ENCODE measurements at places on chromosomes 2 and 18.
A peak's percentile ranks its signal among the peaks of the same experiment; 100 is the strongest.

- no peak for DNase-seq
Observed at GRCh38 chr2:235591231-235591730, 97.4 kb downstream of the AGAP1 start.

DNA sequence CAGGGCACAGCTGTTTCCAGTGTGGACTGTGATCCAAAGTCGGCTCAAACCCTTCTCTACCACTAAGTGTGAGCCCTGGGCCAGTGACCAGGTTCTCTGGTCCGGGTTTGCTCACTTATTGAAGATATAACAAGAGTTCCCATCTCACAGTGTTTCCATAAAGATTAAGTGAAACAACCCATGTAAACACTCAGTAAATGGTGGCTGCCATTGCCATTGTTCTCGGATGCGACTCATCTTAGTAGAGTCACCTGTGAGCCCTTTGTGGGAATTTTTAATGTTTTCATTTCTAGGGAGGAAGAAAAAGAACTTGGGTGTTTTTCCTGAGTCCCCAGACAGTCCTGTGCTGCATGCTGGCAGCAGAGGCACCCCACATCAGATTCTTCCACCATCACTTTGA is 53.4 kb downstream of the TPGS2 start:
- no peak for DNase-seq

GRCh38 chr2:55838653-55839052 is 84.9 kb downstream of the EFEMP1 start:
- DNase-seq, result no peak

DNA sequence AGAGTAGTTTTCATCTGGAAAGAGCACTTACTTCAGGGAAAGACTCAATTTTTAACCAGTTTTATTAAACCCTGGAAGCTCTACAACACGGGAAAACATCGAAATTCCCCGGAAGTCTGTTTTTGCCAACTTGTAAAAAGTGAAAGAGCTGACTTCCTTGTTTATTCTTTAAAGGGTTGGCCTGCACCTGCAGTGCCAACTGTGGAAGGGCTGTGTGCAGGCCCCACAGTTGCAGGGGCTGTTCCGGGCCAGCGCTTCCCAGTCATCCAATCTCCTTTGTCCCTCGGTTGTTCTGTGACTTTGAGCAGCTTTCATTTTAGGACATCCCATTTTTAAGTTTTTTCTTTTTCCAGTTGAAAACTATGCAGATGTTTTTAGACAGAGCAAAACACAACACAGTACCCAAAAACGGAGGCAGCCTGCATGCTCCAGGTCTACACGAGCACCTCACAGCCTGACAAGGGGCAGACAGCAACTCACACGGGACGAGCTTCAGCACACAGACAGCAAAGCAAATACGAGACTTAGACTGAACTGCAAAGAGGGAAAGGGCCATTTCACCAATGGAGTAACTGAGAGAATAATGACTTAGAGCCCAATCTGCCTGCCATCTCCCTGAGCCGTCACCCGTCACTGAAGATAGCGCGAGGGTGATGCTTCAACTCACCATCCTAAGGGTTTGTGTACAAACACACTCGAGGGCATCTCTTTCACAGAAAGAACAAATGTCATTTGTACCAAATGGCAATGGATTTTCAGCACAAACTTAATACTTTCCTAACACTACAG is 70.6 kb downstream of the EMILIN2 start:
- DNase-seq, result peak; percentile 60

GRCh38 chr2:231764124-231764523 is 17.0 kb downstream of the PDE6D start:
- no peak for DNase-seq

- DNase-seq, result no peak
Observed at GRCh38 chr18:79336556-79337142, 59.1 kb upstream of the NFATC1 start.

- DNase-seq, result no peak
Observed at GRCh38 chr2:3482363-3482821, 36.9 kb downstream of the ADI1 start.

GRCh38 chr2:238527565-238527964 is 100.8 kb downstream of the ASB1 start:
- no peak for DNase-seq

GRCh38 chr2:70557171-70557838 is 3.7 kb upstream of the TGFA start:
- DNase-seq, result no peak

DNA sequence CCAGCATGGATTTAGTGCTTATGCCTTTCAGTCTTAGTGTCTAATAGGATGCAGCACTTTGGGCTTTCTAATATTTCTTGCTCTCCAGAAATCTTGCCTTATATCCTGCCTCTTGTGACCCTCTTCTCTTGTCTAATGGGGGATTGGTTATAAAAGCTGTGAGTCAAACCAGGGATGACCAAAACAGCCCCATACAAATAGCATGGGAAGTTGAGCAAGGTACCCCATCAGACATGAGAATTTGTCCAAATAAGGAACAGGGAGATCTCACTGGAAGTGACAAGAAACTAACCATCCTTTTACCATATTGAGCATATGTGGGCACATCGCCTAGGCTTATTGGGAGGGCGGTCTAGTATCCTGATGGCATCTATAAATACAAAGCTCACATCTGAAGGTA is 78.8 kb upstream of the BZW1 start:
- no peak for DNase-seq

GRCh38 chr2:215697496-215697895 is 261.6 kb upstream of the FN1 start:
- no peak for DNase-seq

GRCh38 chr18:21073180-21073579 is 38.4 kb downstream of the ROCK1 start:
- peak; percentile 5 for DNase-seq

DNA sequence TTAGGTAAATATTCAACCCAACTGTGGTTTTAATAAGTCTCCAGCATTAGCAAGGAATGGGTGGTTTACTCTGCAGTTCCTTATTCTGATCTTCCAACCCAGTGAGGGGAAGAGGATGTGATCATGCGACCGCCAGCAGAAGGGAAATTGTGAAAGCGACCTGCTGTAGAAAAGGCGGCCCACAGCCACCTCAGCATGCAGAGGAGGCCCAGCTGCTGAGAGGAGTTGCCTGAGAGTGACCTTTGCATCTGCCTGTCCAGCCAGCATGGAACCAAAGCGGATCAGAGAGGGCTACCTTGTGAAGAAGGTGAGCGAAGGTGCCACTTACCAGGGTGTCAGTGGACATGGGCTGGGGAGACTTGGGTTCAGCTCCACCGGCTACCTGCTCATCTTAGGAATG is at the start of gene PLEK:
PLEK (plus strand) TSS at position 196 of the 400 bp plus-strand sequence; CDS start at position 266, 70 bp downstream.
- DNase-seq, result peak; percentile 83

DNA sequence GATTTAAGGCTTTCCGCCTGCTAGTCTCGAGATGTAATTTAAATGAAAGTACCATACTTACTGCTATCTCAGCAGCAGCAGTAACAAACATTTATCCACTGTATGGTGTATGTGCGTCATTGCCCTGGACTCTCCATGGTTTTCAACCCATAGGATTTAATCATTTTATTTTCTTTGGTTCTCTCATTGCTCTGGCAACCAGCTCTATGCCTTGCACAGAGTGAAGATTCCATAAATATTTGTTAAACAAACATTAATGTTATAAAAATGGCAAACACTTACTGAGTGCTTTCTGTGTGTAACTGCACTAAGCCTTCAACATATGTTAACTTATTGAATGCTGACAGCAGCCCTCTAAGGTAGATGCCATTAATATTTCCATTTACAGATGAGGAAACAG is 1.3 kb upstream of the LMAN1 start:
- no peak for DNase-seq

DNA sequence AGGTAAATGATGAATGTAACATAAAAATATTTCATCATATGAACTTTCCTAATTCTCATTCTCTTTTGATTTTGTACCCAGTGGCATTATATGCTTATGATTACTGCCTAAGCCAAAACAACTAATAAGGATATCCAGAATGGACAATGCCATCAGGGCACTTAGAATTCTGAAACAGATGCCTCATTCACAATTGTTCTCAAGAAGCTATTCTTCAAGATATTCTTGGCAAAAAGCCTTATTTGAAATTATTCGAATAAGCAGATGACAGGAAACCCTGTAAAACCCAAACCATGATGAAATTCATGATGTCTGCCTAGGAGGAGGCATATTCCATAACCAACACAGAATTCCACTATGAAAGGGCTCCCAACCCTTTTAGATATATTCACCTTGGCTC is 353.2 kb upstream of the TRIB2 start:
- DNase-seq, result no peak

GRCh38 chr2:222899413-222900181 is 38.8 kb downstream of the ACSL3 start:
- no peak for DNase-seq

- DNase-seq, result no peak
Observed at GRCh38 chr18:34039611-34040010, 185.1 kb downstream of the NOL4 start.

GRCh38 chr2:190005513-190005912 is 57.0 kb downstream of the MSTN start:
- no peak for DNase-seq

DNA sequence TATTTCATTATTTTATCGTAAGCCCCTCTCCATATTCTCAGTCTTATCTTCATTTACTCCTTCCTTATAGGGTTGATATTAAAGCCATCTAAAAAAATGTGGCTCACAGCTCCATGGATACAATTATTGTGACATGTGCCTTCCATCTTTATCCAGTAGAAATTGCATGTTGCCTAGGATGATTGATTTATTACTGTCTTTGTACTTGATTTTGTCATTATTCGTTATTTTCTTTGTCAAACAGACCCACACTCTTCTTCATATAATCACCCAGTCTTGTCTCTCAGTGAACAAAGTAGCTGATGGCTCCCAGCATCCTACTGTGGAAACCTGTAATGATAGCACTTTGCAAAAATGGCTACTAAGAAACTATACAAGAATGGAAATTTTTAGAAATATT is 252.2 kb upstream of the KCNJ3 start:
- DNase-seq, result no peak

- no peak for DNase-seq
Observed at GRCh38 chr18:42606886-42607495, 508.5 kb downstream of the RIT2 start.

- no peak for DNase-seq
Observed at GRCh38 chr18:22412176-22412911, 5.4 kb downstream of the CTAGE1 start.

DNA sequence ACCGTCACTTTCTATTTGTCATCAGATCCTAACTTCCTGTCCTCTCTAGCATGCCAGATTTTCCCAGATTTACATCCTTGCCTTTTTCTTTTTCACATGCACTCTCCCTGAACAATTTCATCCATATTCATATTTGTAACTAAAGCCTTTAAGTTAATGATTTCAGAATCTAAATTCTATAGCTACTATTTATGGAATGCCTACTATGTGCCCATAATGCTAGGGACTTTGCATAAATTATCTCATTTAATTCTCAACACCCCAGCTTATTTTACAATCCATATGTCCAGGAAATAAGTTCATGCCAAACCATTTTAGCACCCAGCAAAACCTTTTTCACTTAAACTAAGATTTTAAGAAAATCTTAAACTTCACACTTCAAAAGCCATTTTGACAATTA is 531.9 kb downstream of the NUP35 start:
- no peak for DNase-seq

DNA sequence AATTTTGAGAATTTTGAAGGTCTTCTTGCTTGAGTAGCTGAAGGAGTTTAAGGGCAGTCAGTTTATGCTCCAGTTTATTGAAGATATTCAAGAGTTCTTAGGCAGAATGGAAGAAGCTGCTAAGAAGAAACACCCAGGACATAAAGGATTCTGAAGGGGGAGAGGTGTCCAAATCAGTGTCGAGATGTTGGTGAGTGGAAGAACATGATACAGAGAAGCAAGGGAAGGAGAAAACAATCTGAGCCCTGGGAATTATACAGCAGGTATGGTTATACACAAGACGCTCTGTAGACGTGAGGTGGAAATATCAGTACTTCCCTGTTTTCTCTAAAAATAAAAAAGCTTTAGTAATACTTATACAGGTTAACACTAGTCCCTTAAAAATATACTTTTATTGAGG is 60.1 kb downstream of the CLIP4 start:
- no peak for DNase-seq

- no peak for DNase-seq
Observed at GRCh38 chr2:235005603-235006259, 53.9 kb downstream of the SH3BP4 start.

DNA sequence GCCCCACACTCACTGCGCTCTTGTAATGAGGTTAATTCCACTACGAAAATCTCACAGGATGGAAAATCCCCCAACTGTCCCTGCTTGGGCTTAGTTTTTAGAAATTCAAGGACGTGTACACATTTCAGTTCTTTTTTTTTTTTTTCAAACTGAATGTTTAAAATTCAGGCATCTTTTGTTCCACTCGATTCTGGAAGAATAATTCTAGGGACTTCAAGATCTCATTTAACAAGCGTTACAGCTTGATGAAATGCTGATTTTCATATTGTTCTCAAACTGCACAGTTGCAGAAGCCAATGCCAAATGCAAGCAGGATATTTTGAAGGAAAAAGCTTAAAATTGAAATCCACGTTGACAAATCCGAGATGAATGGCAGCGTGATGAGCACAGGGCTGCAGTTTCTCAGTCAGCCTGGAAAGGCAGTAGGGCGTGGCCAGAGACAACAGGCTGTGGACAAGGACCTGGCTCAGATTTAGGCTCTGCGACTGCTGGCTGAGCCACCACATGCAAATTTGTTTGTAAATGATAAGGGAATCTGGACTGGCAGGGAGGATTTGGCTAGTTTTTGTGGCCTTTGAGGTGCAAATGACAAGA is 128.1 kb upstream of the MYCN start:
- no peak for DNase-seq

- no peak for DNase-seq
Observed at GRCh38 chr2:134372611-134373131, 118.8 kb downstream of the MGAT5 start.

DNA sequence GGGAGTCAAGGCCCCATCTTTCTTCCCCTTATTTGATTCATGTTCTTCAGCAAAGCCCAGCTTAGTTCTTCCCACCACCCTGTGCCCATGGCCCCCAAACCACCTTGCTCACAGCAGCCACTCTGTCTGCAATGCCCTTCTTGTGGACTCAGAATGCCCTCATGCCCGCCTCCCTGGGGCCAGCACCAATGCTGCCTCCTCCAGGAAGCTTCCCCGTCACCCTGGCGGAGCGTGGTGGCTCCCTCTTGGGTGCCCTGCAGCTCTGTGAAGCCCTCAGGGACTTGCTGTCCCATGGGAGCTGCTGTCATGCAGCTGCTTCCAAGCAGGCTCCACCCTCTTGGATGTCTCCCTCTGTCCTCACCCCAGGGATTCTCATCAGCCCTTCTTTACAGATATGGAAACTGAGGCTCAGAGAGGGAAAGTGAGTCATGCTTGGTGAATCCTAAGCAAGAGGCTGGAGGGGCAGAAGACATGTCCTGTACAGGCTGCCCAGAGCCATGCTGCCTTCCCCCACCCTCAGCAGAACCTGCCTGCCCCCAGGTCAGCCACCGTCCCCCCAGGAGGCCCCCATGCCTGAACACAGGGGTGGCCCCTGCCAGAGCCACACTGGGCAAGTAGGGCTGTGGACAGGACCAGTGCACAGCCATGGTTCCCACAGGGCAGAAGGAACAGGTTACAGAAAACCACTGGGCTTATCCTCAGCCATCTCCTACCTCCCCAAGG is 11.8 kb upstream of the DUSP2 start:
- peak; percentile 71 for DNase-seq

- DNase-seq, result no peak
Observed at GRCh38 chr2:3199627-3200345, 177.8 kb downstream of the EIPR1 start.

- DNase-seq, result no peak
Observed at GRCh38 chr2:84299211-84299775, 159.8 kb downstream of the SUCLG1 start.

Data from B cell (primary cell).